RWPE2 (cell line): ENCODE measurements at places on chromosomes 11 and 22.

- DNase-seq, result no peak
Measured at GRCh38 chr11:123260511-123261211, 65.6 kb upstream of the CLMP start.

- no peak for DNase-seq
Measured at GRCh38 chr11:409600-410483, 5.0 kb downstream of the SIGIRR start.

- no peak for DNase-seq
Measured at GRCh38 chr11:121613724-121614123, 161.0 kb upstream of the SORL1-AS1 start.

DNA sequence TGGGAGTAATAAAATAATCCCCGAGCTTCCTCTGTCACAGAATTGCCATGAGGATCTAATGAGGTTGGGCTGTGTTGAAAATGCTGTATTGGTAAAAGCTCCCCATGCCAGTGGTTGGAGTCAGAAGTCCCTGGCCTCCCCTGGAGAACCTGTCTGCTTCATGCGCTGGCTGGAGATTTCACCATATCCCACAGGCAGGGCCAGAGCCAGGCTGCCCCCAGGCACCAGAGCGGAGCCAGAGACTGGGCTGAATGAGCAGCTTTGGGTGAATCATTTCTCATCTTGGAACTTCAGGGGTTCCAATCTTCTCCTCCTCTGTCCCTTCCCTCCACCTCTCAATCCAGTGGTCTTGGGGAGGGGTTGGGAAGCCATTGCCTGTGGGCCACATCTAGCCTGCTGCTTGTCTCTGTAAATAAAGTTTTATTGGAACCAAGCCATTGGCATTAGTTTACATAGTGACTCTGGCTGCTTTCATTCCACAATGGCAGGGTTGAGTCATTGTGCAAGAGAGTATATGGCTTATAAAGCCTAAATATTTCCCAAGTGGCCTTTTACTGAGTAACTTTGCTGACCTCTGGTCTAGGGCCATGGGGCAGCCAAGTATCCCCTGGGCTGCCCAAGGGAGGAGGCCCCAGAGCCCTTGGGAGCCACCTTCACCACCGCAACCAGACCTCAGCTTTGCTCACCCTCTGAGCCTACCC lies 35.2 kb downstream of the LRRC10B start:
- no peak for DNase-seq

- peak; percentile 51 for DNase-seq
Measured at GRCh38 chr11:776561-777287, 563 bp downstream of the GATD1 start.

DNA sequence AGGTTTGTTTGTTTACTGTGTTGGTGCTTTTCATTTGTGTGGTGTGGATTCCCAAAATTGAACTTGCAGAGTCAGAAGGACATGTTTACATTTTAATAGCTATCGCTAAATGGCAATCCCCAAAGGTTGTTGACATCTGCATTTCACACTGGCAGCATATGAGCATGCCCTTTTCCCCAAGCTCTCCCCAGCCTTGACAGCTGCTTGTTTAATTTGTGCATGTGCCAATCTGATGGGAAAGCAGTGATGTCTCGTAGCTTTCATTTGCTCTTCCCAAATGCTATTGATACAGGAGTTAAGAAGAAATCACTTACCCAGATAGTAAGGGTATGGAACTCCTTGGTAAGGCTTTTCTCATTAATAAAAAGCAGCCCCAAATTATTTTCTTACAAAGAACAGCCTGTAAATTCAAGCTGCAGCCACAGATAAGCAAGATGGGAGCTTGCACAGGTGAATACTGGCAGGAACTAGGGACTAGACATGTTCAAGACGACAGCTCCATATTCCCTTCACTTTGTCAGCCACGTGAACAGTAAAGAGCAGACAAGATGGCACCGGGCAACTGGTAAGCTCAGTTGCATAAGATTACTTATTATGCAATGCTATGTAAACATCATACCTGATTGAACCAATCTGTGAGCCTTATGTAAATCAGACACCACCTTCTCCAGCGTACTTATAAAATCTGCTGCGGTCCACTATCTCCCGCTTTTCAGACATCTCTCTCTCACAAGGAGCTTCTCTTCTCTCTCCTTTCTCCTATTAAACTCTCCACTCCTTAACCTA lies 87.4 kb downstream of the IGLL5 start:
- DNase-seq, result no peak

GRCh38 chr11:47160753-47161133 lies 15.9 kb downstream of the ARFGAP2 start:
- DNase-seq, result no peak

DNA sequence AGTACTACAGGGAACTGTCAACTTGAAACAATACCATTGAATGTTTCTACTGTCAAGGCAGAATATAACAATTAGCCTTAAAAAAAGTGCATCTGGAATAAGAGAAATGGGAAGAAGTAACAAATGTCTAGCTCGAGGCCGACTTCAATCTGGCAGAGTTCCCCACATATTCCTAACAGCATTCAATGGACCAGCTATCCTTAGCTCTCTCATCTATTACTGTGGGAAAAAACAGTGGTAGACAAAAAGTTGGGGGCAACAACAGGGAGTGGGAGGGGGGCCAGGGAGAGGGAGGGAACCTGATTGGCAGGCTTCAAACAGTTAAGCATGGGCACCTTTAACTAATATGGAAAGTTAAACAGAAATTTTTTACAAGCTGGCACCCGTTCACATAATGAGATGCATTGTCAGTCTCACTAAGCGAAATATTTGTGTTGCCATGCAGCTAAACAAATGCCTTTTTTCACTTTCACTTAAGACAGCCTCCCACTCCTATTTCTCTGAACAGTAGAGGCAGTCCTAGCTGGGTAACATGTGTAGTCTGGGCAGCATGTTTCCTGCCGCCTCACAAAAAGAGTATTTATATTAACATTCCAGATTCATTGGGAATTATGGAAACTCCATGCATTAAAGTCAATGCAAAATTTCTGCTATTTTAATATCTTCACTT lies 62.2 kb upstream of the SOX6 start:
- no peak for DNase-seq

- DNase-seq, result no peak
Measured at GRCh38 chr22:24760708-24761306, 13.7 kb downstream of the PIWIL3 start.

GRCh38 chr11:130269326-130269943 lies 45.3 kb downstream of the ZBTB44 start:
- no peak for DNase-seq

DNA sequence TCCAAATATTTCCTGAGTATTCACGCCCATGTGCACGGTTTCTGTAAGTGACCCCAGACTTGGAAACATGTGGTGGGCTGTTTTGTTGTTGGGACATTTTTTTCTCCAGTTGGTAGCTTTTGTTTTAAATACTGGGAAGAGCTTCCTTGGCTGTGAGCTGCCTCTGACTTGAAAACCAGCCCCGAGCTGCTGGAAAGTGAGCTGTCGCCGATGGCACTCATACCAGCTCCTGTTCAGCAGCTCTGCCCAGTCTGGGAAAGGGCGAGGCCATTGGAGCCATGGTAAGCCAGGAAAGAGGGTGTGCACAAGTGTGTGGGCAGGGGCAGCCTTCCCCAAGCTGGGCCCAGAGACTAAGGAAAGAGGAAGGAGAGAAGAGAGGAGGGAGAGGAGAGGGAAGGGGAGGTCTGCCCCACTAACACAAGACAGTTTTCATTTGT lies 3.2 kb upstream of the FLI1 start:
- DNase-seq, result no peak

- DNase-seq, result no peak
Measured at GRCh38 chr11:131829725-131830124, 459.3 kb downstream of the NTM start.

DNA sequence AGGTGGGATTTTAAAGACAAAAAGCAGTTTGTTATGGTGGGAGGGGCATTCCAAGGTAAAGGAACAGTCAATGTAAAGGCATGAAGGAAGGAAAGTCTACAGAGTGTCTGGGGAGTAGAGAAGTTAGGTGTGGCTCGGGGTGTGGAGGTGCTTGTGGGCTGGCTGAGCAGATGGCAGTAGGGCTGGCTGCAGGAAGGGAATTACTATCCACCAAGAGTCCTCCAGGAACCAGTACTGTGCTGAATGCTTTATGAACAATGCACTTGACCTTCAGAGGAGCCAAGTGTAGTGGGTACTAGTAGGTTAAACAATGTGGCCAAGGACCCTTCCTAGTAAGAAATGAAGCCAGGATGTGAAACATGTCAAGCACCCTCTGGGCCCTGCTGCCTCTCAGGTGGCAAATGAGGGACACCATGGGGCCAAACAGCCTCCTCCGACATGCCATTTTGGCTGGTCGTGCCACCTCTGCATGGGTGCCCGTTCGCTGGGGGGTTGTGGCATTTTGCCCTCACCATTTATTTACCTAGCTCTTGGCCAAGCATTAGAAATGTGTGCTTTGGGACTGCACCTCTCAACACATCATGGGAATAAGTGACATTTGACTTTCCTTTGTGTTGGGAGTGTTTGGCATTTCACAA lies 123.6 kb upstream of the TENM4 start:
- DNase-seq, result no peak

GRCh38 chr11:45102810-45103621 lies 43.4 kb upstream of the PRDM11 start:
- DNase-seq, result no peak

GRCh38 chr11:130631119-130631518 lies 182.7 kb downstream of the ADAMTS15 start:
- DNase-seq, result no peak

DNA sequence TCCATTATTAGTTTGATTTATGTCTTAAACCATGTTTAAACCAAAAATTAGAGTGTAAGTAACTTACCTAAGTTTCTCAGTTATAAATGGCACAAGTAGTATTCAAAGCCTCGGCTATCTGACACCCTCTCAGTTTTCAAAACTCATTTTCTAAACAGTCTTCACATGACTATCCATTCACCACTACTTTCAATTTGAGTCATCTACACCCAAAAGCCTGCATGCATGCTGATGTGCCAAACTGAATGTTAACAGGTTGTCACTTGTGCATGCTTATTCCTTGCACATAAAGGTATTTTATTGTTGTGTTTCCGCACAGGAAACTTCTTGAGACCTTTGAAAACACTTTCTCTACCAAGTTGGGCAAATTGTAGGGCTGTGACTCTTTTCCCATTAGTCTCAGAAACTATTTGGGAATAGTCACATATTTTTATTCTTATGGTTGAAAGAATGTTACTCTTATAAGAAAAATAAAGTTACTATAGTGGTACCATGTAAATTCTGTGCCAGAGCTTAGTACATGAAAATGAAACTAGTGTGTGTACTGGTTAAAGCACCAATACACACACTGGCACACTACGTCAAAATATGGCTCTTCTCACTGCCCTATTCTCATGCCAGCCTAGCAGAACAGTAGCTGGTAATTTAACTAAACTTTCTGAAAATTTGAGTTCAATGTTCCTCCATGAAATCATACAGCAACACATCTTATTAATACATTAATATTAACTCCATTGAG lies 2.2 kb upstream of the OR51E2 start:
- DNase-seq, result no peak

- no peak for DNase-seq
Measured at GRCh38 chr11:289398-289711, 429 bp downstream of the PGGHG start.

- DNase-seq, result no peak
Measured at GRCh38 chr22:30325724-30326254, 952 bp downstream of the TBC1D10A start.

- no peak for DNase-seq
Measured at GRCh38 chr11:78961247-78961646, 386.6 kb upstream of the NARS2 start.

GRCh38 chr11:19848219-19848618 lies 135.6 kb downstream of the NAV2 start:
- DNase-seq, result no peak

DNA sequence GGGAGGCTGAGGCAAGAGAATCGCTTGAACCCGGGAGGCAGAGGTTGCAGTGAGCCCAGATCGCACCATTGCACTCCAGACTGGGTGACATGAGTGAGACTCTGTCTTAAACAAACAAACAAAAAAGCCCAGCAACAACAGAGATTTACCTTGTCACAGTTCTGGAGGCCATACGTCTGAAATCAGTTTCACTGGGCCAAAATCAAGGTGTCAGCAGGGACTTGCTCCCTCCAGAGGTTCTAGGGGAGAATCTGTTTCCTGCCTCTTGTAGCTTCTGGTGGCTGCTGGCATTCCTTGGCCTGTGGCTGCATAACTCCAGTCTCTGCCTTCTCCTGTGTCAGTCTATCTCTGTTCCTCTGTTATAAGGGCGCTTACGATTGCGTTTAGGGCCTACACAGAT lies 1.5 kb downstream of the DDX10 start:
- DNase-seq, result no peak

GRCh38 chr11:114525682-114526081 lies 34.0 kb downstream of the NXPE1 start:
- no peak for DNase-seq

DNA sequence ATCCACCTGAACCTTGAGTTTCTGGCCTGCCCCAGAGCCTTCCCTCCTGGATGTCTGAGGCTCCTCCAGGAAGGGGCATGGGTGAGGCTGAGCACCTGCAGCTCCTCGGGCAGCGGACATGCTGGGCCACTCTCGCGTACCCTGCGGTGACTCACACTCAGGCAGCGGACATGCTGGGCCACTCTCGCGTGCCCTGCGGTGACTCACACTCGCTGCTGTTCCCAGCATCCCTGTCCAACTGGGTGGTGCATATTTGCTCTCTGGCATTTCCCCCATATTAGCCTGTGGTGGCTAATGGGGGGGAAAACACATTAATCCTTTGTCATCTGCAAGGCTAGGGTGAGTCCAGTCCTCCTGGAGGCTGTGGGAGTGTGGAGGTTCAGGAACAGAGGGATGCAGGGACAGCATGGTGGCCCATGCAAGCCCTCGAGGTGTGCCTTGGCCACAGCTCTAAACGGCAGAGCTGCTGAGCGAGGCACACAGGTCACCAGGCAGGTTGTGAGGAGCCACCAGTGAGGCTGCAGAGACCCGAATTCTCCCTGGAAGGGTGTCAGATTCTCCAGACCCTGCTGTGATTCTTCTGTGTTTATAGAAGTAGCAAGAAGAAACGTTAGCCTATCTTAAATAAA lies 728.1 kb downstream of the BRD1 start:
- peak; percentile 49 for DNase-seq

GRCh38 chr11:61091373-61092279 lies 10.7 kb upstream of the CD5 start:
- DNase-seq, result no peak

DNA sequence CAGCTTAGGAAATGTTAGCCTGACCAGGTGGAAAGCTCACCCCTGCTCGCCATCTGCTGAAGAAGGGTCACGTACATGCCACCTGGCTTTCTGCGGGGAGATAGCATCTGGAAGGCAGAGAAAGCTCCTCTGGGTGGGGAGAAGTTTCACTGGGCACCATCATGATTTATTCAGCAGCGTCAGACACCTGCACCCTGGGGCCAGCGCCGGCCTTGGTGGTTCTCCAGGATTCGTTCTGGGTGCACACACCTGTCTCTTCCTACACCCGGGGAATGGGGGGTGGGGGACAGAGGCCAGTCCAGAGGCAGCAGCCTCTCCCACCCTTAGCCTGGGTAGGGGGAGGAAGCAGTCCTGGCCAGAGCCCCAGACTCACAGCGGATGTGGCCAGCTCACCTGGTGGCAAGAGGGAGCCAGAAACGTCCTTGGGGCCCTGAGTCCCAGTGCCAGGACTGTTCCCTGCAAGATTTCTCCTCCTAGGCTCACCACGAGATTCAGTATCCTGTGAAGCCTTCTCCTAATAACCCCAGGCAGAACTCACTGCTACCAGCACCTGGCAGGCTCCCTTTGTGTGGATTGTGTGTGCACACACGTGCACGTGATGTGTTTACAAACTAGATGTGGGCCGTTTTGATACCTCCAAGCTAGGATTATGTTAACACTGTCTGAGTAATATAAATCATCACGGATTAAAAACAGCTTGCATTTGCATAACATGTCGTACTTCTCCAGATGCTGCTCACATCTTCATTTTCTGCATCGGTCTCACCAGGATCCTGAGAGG lies 17.3 kb upstream of the RASD2 start:
- DNase-seq, result no peak
